ENCODE measurements at places on chromosomes 3 and 15.
A peak's percentile ranks its signal among the peaks of the same experiment; 100 is the strongest.

DNA sequence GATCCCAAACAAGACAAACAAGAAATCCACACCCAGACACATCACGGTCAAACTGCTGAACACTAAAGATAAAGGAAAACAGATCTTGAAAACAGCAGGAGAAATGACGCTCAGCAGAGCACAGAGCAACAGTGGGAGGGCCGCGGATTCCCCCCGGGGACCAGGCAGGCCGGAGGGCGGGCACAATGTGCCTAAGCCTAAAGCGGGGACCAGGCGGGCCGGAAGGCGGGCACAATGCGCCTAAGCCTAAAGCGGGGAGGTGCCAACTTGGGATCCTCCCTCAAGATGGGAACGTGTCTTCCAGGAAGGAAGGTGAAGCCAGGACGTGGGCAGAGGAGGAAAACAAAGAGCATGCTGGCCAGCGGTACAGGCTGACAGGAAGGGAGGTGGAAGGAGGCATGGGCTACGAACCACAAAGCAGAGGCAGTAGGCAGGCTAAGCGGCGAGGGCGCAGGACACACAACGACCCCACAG is 31.1 kb downstream of the CYFIP1 start:
- DNase-seq, result peak; percentile 95

GRCh38 chr3:151331696-151332095 is 2.3 kb upstream of the P2RY13 start:
- DNase-seq, result no peak

DNA sequence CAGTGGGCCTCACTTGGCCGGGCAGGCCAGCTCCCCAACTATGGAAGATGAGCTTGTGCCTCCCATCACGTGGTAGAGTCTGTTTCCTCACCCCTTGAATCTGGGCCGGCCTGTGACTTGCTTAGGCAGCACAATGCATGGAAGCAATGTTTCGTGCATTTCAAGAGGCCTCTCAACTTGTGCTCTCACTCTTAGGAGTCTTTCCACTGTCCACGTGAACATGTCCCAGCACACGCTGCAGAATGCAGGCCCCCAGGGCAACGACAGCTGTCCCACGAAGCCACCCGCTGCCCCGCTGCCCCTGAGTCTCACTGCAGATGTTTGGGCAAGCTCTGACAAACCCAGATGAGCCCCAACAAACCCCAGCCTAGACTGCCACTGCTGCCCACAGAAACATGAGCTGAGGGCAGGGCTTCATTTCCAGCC is 27.2 kb upstream of the SLC41A3 start:
- no peak for DNase-seq

DNA sequence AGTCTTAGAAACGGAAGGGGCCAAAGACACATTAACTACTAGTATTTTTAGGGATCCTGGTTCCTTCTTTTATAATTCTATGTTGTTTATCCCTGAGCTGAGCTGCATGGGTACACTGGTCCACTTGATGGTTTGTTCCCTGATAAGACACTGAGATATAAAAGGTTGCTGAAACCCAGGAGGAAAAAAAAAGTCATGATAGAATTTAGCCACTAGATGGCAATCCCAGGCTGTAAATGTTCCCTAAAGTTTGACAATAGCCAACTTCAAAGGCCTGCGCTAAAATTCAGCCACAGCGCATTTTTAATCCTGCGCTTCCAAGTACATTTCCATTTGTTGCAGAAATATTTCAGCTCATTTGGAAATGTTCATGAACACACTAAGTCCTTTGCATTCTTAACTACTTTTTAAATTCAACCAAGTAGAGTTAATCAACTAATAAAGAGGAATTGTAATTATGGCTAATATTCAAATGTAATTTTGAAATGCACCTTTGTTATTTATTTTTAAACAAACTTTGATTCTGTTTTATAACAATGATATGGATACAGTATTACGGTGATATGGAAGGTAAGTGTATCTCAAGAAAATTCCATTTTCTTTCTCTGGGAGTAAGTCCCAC is 249.3 kb upstream of the FEZF2 start:
- DNase-seq, result peak; percentile 60

- DNase-seq, result no peak
Measured at GRCh38 chr15:32837935-32838334, 120.1 kb downstream of the GREM1 start.

GRCh38 chr3:33687406-33688010 is 30.5 kb downstream of the CLASP2 start:
- DNase-seq, result no peak

GRCh38 chr3:103126115-103126514 is 691.3 kb downstream of the ZPLD1 start:
- DNase-seq, result no peak

GRCh38 chr15:100895721-100896120 is 16.1 kb downstream of the ALDH1A3 start:
- no peak for DNase-seq

All from D341Med (cell line).